ENCODE measurements at places on chromosomes 3 and 15.

- no peak for DNase-seq
These were observed 21.9 kb downstream of the MEGF11 start for GRCh38 chr15:66231394-66232266.

GRCh38 chr3:185150561-185150960 lies 2.3 kb downstream of the C3orf70 start:
- no peak for DNase-seq

DNA sequence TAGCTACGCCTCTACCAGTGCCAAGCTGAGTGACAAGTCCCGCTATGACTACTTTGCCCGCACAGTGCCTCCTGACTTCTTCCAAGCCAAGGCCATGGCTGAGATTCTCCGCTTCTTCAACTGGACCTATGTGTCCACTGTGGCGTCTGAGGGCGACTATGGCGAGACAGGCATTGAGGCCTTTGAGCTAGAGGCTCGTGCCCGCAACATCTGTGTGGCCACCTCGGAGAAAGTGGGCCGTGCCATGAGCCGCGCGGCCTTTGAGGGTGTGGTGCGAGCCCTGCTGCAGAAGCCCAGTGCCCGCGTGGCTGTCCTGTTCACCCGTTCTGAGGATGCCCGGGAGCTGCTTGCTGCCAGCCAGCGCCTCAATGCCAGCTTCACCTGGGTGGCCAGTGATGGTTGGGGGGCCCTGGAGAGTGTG lies 5.7 kb downstream of the GRM2 start:
- DNase-seq, result no peak

- no peak for DNase-seq
These were observed 275.4 kb downstream of the FOXP1 start for GRCh38 chr3:71307991-71308697.

DNA sequence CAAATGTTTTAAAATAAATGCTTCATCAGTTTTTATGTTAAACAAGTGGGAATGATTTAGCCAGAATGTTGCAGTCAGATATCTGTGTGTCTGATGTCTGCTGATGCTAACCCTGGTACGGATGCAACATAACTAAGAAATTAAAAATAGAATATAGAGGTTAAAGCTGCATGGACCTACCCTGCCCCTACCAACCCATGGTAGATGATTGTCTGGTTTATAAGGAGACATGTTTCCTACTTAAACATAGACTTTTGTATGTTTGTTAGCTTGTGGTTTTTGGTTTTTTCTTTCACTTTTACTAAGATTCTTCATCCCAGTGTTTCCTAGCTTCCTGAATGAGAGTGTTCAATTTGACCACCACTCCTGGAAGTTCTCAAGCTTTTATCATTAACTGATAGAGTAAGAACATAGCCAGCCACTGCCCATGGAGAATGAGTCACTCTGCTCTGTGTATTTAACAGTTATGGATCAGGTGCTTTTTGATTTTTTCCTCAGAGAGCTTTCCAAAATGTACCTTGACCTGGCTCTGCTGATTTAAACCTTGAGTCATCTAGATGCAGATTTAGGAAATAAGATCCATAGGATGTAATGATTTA lies 70.7 kb upstream of the VEPH1 start:
- DNase-seq, result no peak

DNA sequence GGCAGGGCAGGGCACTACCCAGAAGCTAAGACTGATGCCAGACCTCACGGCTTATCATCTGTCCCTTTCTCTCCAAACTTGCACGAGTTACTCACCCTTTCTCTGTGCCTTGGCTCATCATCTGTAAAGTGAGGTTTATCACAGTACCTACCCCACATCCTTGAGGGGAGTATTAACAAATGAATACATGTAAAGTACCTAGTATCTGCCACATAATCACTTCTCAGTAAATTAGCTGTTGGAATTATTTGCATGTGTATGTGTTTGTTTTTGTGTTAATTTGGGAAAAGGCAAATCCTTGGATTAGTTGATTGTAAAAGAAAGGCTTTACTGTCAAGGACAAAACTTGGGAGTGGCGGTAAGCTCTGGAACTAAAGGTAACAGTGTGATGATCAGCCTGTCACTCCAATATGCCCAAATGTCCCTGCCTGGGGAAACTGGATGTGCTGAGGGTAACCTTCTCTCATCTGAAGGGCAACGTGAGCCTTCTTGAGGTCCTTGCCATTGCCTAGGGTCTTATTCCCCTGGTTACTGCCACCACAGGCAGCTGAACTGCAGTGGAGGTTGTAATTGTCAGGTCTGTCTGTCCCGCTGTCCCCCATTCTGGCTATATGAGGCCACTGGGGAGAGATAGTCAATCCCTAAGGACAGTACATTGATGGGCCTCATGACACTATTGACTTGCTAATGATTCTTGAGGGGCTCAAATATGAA lies 269.4 kb downstream of the CLSTN2 start:
- DNase-seq, result no peak

- no peak for DNase-seq
These were observed 11.5 kb downstream of the POMGNT2 start for GRCh38 chr3:43094381-43094780.

DNA sequence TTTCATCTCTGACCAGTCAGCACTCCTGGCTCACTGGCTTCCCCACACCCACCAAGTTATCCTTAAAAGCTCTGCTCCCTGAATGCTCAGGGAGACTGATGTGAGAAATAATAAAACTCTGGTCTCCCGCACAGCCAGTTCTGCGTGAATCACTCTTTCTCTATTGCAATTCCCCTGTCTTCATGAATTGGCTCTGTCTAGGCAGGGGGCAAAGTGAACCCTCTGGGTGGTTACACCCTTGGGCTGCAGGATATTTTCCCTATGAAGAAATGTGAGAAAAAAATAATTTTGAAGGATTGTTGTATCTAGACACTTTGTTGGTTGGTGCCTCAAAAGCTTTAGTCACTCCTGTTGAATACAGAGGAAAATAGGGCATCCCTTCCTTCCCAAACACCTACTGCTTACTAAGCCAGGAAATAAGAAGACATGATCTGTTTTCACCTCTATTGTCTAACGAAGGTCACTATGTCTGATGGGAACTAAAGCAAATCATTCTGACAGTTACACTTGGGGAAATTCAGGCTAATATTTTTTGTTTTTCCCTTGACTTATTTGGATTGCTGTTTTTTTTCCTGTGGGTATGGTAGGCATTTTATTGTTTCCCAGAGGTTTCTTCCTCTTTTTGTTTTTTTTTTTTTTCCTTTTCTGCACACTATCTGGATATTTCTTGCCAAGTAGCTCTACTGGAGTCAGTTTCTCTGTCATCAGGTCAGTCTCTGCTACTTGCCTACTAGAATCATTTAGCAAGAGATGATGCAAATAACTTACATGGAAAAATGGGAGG lies 15.3 kb upstream of the TNFSF10 start:
- no peak for DNase-seq
